Stimulated activated CD8-positive, alpha-beta memory T cell treated with anti-CD3 and anti-CD28 coated beads, Interleukin-4, amount 100 ng/mL, for 1 hour (primary cell): ENCODE measurements at places on chromosomes 2 and 18.

DNA sequence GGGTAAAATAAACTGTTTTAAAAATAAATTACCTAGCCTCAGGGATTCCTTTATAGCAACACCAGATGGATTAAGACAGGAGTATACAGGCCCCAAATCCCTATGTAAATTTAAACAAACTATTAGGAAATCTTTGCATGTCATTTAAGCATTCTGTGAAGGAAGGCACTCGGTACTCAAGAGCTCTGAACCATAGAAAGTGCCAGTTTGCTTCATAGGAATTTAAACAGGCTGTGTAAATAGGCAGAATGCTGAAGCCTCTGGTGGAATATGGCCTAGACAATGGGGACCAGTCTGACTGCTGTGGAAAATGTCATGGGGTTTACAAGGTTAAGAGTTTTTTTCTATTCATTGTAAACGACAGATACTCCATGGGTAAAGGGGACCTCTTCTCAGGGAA is 377.4 kb downstream of the DLGAP1 start:
- DNase-seq: no peak

- no peak for DNase-seq
Observed at GRCh38 chr18:21210784-21211183, 31.2 kb upstream of the GREB1L start.

DNA sequence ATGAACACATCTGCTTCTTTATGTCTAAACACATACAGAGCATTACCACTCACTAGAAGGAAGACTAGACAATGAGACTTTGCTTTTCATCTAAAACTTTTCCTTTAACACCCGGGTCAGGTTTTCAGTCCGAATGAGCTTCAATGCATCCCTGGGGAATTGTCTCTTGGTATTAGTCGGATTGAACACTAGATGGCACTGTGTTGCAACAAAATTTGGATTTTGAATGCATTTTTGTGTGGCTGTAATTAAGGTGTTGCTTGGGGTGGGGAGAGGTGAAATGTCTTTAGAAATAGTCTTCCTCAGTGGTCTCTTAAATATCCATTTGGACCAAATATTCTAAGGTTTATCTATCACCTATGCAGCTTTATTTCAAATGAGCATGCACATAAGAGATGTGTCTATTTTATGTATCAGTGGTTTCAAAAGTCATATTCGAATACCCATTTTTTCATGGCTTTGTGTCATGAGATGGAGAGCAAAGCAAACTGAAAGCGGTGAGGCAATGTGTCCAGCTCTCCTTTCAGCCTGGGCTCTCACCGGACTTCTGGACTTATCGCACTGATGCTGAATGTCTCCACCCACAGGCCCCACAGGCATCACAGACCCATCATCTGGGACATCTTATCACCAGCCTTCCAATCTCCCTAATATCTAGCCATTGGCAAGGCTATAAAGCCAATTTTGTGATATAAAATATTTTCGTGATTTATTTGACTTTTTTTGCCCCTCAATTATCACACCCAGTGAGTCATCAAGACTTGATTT is 510.3 kb downstream of the RNF144A start:
- no peak for DNase-seq

GRCh38 chr2:184814421-184814820 is 216.1 kb downstream of the ZNF804A start:
- DNase-seq: no peak

GRCh38 chr18:36160959-36161371 is 26.3 kb upstream of the MOCOS start:
- no peak for DNase-seq

DNA sequence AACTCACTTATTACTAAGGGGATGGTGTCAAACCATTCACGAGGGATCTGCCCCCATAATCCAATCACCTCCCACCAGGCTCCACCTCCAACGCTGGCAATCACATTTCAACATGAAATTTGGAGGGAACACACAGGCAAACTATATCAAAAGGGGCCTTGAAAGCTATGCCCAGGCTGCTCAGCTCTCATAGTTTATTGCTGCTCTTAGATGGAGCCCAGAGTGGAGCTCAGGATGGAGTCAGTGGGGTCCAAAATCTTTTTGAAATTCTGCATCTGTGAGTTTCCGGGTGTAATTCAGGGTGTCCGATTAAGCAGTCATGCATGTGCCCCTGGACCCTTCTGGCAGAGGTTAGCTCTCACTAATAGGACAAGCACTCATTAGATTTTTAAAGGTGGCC is 24.3 kb downstream of the RHOB start:
- DNase-seq: no peak

- DNase-seq: no peak
Observed at GRCh38 chr18:35938158-35938557, 34.3 kb upstream of the RMP24 start.

DNA sequence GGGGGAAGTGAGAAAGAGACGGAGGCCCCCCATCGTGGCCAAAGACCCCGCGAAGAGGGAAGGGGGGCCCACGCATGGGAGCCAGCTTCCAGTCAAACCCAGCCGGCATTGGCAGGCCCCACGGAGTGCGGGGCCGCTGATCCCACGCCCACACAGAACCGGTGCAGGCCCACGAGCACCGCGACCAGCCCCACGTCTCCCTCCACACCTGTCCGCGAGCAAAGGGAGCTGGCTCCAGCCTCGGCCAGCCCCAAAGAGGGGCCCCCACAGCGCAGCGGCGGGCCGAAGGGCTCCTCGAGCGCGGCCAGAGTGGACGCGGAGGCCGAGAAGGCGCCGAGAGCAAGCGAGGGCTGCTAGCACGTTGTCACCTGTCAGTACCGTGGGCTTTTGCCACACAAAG is 125.0 kb upstream of the TWIST2 start:
- DNase-seq: no peak

- DNase-seq: no peak
Observed at GRCh38 chr2:74703373-74703772, 49.3 kb downstream of the SEMA4F start.

DNA sequence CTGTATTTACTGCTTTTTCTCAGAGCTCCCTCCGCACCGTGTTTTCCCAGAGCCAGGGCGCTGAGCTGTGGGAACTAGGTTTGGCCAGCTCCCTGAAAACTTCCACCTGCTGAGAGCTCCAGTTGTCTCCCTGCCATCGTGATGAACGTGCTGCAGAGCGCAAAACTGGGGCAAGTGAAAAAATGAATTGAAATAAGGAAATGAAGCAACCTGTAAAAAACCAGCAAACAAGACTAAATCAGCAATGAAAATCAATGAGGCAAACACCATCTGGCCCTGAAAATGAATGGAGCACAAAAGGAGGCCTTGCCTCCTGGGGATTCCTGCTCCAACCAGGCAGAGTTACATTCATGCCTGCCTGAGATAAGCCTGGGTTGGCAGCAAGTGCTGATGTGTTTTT is 129.9 kb downstream of the MARCHF4 start:
- DNase-seq: no peak

DNA sequence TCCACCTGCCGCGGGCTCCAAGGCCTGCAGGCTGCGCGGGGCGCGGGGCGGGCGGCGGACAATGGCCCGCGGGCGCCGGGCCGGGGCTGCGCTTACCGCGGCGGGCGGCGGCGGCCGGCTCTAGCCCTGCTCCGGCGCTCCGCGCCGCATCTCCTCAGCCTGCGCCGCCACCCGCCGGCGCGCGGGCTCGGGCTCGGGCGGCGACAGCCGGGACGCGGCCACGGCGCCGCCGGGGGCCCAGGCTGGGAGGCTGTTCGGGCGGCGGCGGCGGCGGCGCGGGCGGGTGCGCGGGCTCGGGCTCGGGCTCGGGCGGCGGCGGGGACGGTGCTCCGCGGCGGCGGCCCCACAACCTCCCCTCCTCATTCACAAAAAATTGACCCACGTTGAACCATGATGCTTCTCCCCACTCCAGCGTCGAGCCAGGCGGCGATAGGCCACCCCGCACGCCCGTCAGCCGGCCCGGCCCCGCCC is at the start of gene HDAC4:
Gene HDAC4 (minus strand): TSS at position 425 of the 471 bp plus-strand sequence. CDS start 48,321 bp downstream, outside the sequence.
- no peak for DNase-seq

DNA sequence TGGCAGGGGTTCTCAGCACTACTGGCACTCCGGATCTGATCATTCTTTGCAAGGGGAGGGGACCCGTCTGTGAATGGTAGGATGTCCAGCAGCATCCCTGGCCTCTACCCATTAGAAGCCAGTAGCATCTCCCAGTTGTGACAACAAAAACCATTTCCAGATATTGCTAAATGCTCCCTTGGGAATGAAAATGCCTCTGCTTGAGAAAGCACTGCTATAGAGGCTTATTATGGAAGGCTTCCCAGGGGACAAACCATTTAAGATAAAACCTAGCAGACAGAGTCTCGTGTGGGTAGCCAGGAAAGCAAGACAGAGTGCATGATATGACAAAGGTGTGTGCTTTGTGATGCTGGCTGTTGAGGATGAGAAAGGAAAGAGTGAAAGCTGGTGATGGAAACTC is 273.7 kb downstream of the TMX3 start:
- no peak for DNase-seq
